Thyroid gland (tissue), 4 donors: ENCODE measurements at places on chromosomes 1 and 21.

- H3K27me3 ChIP-seq, result no peaks in the 10 kb centered on the region
Observed at GRCh38 chr1:6512908-6513280, 21.4 kb upstream of the PLEKHG5 start.

DNA sequence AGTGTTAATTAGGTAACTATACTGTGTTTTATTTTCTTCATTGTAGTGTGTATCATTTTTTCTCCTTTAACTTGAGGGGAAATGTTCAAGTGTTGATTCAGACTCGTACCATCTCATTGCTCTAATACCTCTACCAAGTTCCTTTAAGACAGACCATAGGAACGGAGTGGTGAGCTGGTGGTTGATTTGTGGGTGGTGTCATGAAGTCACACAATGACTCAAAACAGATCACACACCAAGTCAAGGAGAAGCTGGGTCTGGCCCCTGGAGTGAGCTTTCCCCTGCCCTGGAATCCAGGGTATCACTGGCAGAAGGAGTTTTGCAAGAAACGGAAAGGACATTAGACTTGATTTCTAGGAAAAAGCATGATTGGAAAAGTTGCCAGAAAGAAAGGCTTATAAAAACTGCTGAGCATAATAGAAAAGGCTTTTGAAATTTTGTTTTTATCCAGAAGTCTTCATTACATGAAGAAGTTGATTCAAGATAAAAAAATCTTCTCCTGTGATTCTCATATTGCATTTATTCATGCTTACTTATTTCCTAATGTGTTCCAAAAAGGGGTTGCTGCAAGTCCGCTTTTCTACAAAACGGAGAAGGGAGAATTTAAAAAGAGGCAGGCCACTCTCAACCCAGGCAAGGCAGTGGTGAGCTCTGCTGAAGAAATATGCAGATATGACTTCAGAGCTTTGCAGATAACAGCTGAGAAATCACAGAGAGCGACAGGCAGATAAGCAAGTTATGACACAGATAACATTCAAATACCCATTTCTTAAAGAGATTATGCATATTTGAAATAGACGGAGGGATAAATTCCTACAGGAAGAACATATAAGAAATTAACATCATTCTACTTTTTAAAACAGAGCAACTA lies 79.7 kb downstream of the TBX19 start:
- H3K4me1 ChIP-seq, result no peaks in the 10 kb centered on the region
- H3K4me3 ChIP-seq, result no peak overlapping the region
- no peak for DNase-seq
- no peak overlapping the region for H3K27ac ChIP-seq

DNA sequence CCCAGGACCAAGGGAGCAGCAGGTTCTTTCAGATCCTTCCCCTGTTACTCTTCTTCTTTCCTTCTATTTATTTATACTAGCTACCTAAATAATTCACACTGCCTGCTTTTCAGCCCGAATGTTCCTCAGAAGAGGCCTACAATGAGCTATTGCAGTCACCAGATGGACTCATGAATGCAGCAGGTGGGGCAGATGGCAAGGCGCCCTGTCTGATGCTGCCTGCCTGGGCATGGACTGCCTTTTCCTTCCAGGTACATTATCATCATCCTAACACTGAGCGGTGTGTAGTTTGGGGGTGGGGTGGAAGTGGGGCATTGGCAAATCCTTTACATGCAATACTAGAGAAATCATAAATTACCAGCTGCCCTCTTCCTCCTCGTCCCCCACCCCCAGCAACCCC lies 17.6 kb downstream of the ESRRG start:
- no peak overlapping the region for H3K27ac ChIP-seq
- H3K36me3 ChIP-seq, result no peaks in the 10 kb centered on the region
- no peak for DNase-seq
- H3K4me1 ChIP-seq, result no peaks in the 10 kb centered on the region
- no peak overlapping the region for H3K4me3 ChIP-seq
- H3K27me3 ChIP-seq, result no peaks in the 10 kb centered on the region

- no peaks in the 10 kb centered on the region for H3K36me3 ChIP-seq
- no peak overlapping the region for H3K4me3 ChIP-seq
- no peak for DNase-seq
- no peak overlapping the region for H3K27ac ChIP-seq
- H3K4me1 ChIP-seq, result no peaks in the 10 kb centered on the region
Observed at GRCh38 chr21:15015622-15016471, 49.0 kb downstream of the NRIP1 start.

GRCh38 chr1:201377611-201378092 lies at the start of gene TNNT2:
Gene TNNT2 (minus strand): TSS chr1:201377680. CDS start chr1:201373254, 4,426 bp downstream.
- H3K4me1 ChIP-seq, result peaks cover 22% of the 10 kb centered on the region
- H3K27me3 ChIP-seq, result no peaks in the 10 kb centered on the region
- H3K36me3 ChIP-seq, result no peaks in the 10 kb centered on the region
- H3K27ac ChIP-seq, result no peak within 1 kb of the TSS
- no peak for DNase-seq

DNA sequence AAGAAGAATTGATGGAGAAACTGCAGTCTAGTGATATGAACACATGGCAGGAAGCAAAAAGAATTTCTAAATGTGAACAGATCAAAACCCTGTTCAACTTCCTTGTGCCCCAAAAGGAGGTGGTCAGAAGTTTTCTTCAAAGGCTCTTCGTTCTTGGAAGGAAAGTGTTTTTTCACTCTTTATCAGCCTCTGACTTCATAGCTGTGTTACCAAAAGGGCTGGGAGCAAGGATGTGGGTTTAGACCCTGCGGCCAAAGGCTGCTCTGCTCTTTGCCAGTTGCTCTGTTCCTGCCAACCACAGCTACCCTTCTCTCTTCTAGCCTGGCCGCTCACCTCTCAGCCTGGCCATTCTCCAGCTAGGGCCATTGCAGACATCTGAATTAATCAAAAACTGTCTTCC lies 53.8 kb downstream of the PTGER3 start:
- H3K27ac ChIP-seq, result no peak overlapping the region
- no peaks in the 10 kb centered on the region for H3K4me1 ChIP-seq
- H3K36me3 ChIP-seq, result no peaks in the 10 kb centered on the region
- H3K27me3 ChIP-seq, result no peaks in the 10 kb centered on the region
- H3K4me3 ChIP-seq, result no peak overlapping the region

GRCh38 chr1:30768159-30768829 lies 10.7 kb upstream of the LAPTM5 start:
- no peak overlapping the region for H3K27ac ChIP-seq
- DNase-seq, result no peak
- no peak overlapping the region for H3K4me3 ChIP-seq

DNA sequence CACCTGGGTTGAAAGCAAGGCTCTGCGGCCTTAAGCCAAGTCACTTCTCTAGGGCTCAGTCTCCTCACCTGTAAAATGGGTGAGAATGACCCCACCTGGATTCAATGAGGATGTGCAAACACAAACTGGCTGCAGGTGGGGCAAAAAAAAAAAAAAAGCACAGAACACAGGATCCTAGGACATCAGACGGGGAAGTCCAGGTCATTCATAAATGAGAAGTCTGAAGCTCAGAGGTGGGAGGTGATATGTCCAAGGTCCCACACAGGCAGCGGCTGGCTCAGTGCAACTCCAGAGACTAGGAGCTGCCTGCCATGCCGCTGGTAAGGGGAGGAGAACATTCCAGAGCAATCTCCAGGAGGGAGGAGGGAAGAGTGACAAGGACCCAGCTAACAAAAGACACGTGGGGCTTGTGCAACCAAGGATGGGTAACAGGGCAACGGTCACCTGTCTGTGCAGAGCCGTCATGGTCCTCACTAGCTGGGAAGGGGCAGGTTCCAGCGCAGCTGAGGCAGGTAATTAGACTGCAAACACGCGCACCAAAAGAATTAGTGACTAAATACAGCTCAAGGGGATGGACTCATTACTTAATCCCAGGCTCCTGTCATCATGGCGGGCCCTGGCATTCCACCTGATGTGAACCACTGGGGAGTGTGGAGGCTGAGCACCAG lies 19.5 kb downstream of the IFFO2 start:
- no peaks in the 10 kb centered on the region for H3K36me3 ChIP-seq
- H3K27ac ChIP-seq, result no peak overlapping the region
- no peak overlapping the region for H3K4me3 ChIP-seq
- DNase-seq, result no peak
- peaks cover 52% of the 10 kb centered on the region for H3K4me1 ChIP-seq

DNA sequence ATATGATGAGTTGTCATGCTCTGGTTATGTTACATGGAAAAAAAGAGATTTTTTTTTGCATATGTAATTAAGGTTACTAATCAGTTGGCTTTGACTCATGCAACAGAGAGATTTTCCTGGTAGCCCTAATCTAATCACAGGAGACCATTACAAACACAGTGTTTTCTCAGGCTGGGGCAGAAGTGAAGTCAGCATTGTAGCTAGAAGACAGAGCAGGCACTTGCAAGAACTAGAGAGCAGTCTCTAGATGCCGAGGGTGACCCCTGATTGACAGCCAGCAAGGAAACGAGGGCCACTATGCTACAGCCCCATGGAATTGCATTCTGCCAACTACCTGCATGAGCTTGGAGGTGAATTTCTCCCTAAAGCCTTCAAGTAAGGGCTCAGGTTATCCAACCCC lies 151.3 kb downstream of the RUNX1 start:
- H3K36me3 ChIP-seq, result no peaks in the 10 kb centered on the region
- H3K27ac ChIP-seq, result no peak overlapping the region
- peaks cover 5% of the 10 kb centered on the region for H3K27me3 ChIP-seq
- no peak overlapping the region for H3K4me3 ChIP-seq

GRCh38 chr1:107246775-107247345 lies 106.0 kb downstream of the NTNG1 start:
- H3K4me3 ChIP-seq, result no peak overlapping the region
- H3K36me3 ChIP-seq, result no peaks in the 10 kb centered on the region
- no peak overlapping the region for H3K27ac ChIP-seq
- DNase-seq, result no peak
- no peaks in the 10 kb centered on the region for H3K4me1 ChIP-seq
- no peaks in the 10 kb centered on the region for H3K27me3 ChIP-seq

- H3K27ac ChIP-seq, result no peak overlapping the region
- H3K27me3 ChIP-seq, result no peaks in the 10 kb centered on the region
- DNase-seq, result no peak
- no peak overlapping the region for H3K4me3 ChIP-seq
- H3K4me1 ChIP-seq, result peaks cover 30% of the 10 kb centered on the region
Observed at GRCh38 chr21:39527067-39527595, 75.4 kb downstream of the SH3BGR start.

DNA sequence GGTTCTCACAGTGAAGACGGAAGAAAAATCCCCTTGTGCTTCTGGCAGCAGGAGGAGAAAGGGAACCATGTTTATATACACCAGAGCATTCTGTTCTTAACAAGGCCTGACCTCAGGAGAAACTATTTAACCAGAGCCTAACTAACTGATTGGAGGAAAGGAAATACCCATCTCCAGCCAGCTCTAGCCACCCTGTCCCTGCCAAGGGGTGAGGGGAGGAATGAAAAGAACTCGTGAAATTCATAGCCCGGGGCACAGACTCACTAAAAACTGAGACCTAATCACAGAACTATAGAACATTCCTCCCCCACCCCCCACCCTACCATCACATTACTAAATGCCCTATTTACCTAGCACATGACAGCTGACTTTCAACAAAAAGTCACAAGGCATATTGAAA lies 65.0 kb downstream of the KCNH1 start:
- no peaks in the 10 kb centered on the region for H3K4me1 ChIP-seq
- H3K4me3 ChIP-seq, result no peak overlapping the region
- H3K27ac ChIP-seq, result no peak overlapping the region
- H3K36me3 ChIP-seq, result no peaks in the 10 kb centered on the region
- DNase-seq, result no peak

DNA sequence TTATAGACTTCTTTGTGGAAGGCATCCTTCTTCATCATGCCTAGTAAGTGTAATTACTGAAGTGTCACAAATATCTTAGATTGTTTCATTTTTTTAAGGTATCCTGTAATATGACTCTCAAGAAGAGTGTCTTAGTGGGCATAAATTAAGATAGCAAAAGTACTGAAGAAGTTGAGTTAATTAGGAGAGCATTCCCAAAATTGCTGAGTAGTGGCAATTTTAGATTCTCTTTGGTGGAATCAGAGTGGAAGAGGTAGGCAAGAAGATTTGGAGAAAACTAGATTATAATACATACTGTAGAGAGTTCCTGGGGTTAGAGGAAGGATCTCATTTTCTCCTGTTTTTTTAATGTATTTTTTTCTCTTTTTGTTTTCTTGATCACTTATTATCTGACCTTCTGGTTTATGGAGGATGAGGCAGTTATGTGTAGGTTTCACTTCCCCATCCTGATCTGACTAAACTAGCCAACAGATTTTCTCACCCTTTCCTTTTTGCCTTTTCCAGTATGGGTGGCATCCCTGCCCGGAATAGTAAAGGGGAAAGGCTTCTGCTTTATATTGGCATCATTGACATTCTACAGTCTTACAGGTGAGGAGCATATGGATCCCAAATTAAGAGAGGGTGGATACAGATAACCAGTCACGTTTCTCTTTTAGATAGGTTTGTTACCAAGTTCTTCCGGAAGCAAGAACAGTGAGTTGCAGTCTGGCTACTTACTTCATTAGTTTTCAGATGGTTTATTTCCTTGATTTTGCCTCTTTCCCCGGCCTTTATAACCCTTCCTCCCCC lies 16.7 kb upstream of the PSMD4 start:
- peaks cover 88% of the 10 kb centered on the region for H3K36me3 ChIP-seq
- H3K4me3 ChIP-seq, result no peak overlapping the region
- no peak overlapping the region for H3K27ac ChIP-seq
- H3K4me1 ChIP-seq, result no peaks in the 10 kb centered on the region
- no peaks in the 10 kb centered on the region for H3K27me3 ChIP-seq
- DNase-seq, result no peak

- no peak overlapping the region for H3K27ac ChIP-seq
- H3K4me1 ChIP-seq, result no peaks in the 10 kb centered on the region
- H3K27me3 ChIP-seq, result no peaks in the 10 kb centered on the region
- H3K36me3 ChIP-seq, result no peaks in the 10 kb centered on the region
- DNase-seq, result no peak
Observed at GRCh38 chr21:39736716-39737115, 8.3 kb upstream of the IGSF5 start.

DNA sequence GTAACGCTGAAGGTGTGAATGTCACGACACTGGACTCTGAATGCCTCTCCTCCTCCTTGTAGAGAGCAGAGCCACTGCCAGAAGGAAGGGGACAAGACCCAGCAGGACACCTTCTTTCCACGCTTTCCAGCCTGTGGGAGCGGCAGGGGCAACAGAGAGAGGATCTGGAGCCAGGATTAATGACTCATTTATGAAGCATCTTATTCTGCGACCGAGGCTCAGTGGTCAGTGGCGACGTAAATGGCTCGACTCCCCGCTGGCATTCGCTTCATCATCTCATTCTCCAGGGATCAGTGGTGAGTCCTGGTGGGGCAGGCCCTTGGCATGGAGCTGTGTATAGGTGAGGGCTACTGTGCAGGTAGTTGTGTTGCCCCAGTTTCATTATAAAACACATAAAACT lies 4.6 kb downstream of the SLC37A1 start:
- H3K4me1 ChIP-seq, result peaks cover 49% of the 10 kb centered on the region
- peak overlapping the region; percentile 93 for H3K27ac ChIP-seq
- no peaks in the 10 kb centered on the region for H3K36me3 ChIP-seq
- H3K4me3 ChIP-seq, result no peak overlapping the region
